Central memory CD4-positive, alpha-beta T cell (primary cell): ENCODE measurements at places on chromosomes 3 and 15.

GRCh38 chr3:135452881-135453280, 512.6 kb upstream of the PPP2R3A start:
- DNase-seq: no peak

DNA sequence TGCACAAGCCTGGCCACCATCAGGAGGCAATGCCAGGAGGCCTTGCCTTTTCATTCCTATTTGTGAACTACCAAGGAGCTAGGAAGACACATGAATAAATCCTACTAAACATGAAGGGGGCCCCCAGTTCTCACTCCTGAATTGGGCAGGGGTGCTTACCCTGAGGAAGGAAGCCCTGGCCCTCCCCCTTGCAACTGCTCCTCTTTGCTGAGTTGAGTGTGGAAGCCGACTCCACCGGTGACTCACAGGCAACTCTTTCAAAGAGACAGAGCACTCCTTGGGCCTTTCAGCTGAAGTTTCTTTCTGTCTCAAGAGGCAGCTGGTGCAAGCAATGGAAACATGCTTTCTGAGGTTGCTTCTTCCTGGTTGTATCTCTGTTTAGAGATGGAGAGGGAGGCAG, 1.7 kb downstream of the GABRG3 start:
- DNase-seq: no peak

DNA sequence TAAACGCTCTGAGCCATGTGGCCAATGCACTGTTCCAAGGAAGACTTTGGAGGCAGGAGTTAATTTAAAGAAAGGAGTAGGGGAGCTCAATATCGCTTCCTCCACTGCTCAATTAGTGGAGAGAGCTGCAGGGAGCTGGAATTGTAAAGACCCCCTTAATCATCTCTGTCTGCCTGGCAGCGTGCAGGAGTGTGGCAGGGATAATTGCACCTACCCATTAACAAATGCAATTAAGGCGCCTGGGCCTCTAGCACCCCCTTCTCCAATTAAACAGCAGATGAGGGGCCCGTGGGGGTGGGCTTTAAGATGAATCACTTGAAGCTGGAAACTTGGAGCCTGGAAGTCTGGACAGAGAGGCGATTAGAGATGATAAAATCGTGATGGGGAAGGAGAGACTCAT, 61.7 kb upstream of the GLCE start:
- no peak for DNase-seq

GRCh38 chr3:77039606-77040171, at the start of gene ROBO2:
Gene ROBO2 (plus strand): TSS chr3:77040099. CDS start chr3:77040786, 687 bp downstream.
- DNase-seq: no peak
